Effector CD4-positive, alpha-beta T cell (primary cell): ENCODE measurements at places on chromosomes 6 and 20.

DNA sequence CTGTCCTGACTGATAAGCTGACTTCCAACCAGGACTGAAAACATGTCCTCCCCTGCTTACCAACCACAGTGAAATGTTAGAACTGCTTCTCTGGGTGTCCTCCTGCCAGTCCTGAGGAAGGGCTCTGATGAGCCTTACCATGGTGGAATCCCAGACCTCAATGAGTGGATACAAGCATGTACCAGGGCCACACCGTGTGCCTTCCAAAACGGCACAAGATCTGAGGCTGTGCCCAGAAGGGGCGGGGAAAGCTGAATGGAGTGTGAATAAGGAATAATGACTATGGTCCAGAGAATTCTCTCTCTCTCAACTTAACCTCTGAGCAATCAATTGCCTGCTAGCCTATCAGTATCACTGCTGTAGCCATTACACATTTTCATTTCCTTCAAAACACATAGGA, 51.7 kb downstream of the PDE10A start:
- DNase-seq, result no peak

DNA sequence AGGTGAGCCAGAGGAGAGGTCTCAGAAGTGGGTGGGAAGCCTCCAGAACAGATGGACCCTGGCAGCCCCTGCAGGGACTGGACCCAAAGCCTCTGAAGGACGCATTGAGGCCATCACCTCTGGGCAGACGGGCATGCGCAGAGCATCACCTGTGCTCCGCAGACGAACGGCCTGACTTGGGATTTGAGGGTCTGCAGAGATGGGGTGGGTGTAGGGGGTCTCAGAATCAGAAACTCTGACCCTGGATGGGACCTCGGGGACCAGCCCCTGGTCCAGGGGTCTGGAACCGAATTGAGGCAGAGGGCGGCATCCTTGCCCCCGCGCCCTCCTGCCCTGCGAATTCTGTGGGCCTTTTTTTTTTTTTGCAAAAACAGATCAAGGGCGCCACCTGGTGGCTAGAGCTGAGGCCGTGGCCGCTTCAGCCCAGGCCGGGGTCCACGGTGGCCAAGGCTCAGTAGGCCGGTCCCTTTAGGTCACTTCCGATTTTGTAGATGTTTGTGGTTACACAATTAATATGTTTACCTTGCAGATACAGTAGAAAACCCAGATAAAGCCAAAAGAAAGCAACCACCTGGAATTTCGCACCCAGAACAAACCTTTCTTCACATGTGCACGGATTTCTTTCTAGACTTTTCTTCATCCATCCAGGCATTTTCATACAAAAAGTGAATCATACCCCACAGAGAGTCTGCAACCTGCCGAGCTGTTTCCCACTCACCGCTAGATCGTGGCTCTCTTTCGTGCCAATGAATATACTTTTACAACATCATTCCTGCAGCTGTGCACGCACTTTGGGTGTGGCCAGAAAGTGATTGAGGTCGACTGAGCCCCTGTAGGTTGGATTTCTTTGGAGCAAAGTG, 25.9 kb downstream of the ZBP1 start:
- DNase-seq, result peak; percentile 55

DNA sequence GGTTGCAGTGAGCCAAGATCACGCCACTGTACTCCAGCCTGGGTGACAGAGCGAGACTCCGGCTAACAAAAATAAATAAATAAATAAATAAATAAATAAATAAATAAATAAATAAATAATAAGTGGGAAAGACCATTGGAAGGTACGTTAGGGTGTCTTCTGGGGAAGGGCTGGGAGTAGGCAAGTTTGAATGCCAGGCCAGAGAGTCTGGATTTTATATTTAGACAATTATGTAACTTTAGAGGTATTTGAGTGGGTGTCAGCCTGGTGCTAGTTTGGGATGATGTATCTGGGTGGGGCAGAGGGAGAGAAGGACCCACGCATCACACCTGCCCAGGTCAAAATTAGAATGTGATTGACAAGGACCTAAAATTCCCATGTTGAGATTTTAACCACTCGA, 108.5 kb upstream of the PRND start:
- DNase-seq, result no peak

GRCh38 chr6:104540743-104541142, 319.0 kb downstream of the HACE1 start:
- no peak for DNase-seq

DNA sequence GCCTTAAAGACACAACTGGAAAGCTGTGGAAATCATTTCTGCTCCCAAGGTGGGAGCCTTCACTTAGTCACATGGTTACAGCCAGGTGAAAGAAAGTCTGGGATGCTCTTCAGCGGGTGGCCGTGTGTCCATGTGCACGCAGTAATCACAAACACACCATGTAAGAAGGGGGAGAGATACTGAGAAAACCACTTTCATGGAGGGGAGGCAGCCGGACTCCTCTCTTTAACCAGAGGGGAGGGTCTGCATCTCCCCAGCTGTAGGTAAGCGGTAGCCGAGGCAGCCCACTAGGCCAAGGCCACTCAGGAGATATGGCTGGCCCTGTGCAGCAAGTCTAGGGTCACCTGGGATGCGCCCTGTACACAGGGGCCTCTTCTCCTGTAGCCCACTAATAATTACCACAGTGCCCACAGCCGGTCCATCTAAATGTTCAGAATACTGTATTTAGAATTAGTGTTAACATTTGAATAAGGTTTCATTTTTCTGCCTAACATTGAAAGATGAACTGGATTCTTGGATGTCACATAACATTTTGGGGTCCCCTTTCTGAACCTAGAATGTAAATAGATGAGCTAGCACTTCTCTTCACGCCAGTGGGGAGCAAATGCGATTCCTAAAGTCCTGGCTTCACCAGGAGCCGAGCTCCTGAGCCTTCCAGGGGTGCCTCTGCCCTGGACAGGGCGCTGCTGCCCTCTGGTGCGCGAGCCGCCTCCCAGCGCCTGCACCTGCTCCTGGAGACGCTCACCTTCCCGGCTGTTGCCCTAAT, 15.9 kb downstream of the GPR31 start:
- peak; percentile 34 for DNase-seq

GRCh38 chr20:364905-365794, 15.4 kb upstream of the TRIB3 start:
- DNase-seq, result no peak

- no peak for DNase-seq
These were observed 36.3 kb upstream of the FAM83D start for GRCh38 chr20:38889792-38890496.

- no peak for DNase-seq
These were observed 178.9 kb upstream of the MYLIP start for GRCh38 chr6:15949982-15950381.

GRCh38 chr20:1536893-1537730, 20.4 kb downstream of the SIRPD start:
- DNase-seq, result no peak

GRCh38 chr6:154258064-154258757, 98.4 kb downstream of the IPCEF1 start:
- DNase-seq, result no peak

- DNase-seq, result no peak
These were observed 281.1 kb downstream of the SYNE1 start for GRCh38 chr6:152356016-152356415.

DNA sequence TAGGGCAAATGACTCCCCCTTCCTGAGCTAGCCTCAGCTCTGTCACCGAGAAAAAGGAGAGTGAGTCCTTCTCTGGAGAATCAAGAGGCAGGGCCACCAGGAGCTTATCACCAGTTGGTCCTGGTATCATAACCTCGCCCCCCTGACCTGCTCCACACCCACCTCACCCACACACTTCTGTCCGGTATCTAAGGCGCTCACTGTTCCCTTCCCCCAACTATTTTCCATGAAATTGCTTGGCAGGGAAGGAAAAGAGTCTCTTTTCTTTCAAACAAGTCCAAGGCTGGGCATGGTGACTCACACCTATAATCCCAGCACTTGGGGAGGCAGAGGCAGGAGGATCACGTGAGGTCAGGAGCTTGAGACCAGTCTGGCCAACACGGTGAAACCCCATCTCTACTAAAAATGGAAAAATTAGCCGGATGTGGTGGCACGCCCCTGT, 77.6 kb downstream of the ZMYND8 start:
- no peak for DNase-seq

DNA sequence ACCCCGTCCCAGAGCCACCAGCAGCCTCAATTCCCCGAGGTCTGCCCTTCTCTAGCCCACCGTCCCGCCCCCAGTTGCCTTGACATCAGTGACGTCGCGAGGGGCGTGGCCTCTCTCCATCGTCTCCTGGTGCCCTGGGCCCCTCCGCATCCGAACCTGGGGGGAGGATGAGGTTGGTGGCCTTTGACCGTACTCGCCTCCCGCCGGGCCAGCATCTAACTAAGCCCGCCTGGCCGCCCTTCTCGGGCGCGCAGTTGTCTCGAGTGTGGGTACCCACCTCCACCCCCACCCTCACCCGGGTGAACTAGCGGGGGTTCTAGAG, 5.5 kb upstream of the ARMC12 start:
- peak; percentile 85 for DNase-seq

DNA sequence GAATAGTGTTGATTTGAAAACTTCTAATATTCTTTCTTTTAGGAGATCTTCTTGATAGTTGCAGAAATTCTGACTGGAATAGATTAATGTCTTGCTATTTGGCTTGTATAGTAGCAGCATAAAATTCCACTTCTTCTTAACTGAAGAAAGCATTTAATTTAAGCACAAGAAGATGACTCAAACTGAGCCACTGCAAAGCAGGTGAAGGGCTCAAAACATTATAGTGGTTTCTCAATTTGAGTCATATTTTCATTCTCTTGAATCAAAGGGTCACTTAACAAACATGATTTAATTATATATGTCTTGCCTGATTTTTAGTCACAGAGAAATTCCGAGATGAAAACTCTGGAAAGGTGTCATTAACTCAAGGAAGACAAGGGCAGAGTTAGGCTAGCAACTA, 239.3 kb downstream of the ZNF217 start:
- no peak for DNase-seq

DNA sequence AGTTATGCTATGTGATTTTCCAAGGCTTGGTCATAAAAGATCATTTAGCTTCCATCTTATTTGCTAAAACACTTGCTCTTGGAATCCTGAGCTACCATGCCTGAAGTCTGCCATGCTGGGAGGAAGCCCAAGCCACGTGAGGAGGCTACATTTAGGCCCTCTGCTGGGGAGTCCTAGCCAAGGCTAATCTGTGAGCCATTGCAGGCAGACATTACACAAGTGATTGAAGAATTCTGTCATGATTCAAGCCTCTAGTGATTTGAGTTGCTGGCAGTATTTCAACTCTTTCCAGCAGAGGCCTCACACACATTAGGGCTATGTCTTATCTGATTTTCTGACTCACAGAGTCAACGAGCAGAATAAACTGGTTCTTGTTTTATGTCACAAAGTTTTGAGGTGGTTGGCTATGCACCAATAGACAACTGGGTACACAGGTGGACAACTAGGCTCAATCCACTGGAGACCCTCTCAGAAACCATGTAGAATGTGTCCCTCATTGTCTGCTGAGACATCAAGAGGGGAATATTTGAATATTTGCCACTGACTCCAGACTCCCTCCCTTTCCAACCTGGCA, 227.2 kb upstream of the SULF2 start:
- DNase-seq, result no peak

DNA sequence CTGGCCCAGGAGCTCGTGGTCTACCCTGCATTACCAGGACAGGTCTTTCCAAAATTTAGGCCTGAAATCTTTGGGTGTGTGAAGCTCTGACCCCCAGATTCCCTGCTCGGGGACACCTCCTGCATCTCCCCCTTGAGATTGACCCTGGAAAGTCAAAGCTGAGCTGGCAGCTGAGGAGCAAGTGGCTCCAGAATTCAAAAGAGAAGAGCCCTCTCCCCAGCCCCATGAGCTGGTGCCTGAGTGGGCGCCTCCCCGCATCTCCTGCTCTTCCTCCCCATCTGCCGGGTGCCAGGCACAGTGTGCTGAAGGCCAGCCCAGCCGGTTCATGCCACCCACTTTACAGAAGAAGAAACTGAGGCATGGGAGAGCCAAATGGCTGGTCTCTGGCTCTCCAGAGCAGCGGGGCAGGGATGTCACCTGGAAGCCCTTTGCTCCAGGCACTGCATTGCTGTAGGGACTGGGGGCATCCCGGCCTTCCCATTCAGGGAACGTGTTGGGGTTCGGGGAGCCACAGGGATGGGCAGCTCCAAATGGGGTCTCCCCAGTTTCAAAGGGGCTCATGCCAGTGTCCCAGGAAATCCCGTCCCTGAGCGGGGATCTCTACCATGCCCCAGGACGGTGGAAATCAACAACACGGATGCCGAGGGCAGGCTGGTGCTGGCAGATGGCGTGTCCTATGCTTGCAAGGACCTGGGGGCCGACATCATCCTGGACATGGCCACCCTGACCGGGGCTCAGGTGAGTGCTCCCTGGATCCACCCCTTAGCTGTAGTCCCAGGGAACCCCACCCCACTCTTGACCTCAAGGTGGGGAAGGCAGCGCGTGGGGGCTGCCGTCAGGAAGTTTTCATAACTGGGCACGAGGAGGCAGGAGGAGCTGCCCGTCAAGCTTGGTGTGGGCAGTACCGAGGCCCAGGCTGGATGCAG, 20.5 kb downstream of the NPEPL1 start:
- no peak for DNase-seq

DNA sequence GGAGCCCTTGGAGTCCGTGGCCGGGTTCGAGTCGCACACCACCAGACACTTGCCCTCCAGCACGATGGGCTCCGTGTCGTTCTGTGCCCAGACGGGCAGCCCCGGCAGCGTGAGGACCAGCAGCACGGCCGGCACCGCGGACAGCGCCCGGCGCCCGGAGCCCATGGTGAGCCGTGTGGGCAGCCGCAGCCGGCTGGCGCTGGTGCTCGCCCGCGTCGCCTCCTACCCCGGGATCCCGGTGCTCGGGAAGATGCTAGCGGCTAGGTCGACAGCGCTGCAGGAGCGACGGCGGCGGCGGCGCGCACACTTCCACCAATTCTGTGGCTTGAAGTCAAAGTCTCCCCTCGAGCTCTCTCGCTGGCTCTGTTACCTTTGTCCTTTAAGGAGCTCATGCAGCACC, 1.3 kb downstream of the CBLN4 start:
- DNase-seq, result no peak

DNA sequence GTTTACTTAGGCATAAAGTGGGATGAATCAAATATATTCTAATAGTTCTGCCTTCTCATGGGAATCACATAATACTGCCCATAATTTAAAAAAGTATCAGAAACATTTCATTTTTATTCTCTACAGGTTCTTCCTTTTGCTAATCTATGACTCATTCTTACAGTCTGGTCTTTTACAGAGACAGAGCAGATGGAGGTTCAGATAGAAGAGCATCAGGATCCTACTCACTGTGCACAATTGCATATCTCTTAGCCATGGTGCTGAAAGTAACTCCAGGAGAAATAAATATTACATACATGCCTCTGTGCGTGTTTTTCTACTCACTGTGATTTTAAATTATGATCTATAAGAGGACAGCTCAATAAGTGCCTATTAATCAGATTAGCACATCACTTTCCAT, 16.3 kb upstream of the OR2B6 start:
- DNase-seq, result no peak

DNA sequence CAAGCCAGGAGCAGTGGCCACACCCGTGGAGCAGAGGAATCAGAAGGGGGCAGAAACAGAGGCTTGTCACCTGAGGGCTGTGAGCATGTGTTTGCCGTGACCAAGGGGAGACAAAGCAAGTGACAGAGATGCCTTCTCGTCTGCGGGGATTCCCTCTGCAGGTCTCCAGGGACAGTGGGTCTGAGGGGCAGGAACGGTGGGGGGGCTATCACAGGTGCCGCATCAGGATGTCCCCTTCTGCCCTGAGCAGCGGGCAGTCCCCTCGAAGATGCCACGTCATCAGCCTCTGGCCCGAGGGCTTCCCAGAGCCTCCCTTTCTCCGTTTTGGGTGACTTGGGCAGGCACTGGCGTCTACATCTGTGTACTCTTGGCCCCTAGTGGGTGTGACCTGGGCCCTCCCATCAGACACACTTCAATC, 338.7 kb downstream of the PREX1 start:
- no peak for DNase-seq
